ENCODE measurements at places on chromosomes 1 and 21. TPM values are rescaled to one million over a fixed set of nuclear protein-coding genes. Genes with fewer than 3 reads are reported as not detected.

Gene G0S2
- 1,987 TPM for total RNA-seq

Gene ASCL5
- total RNA-seq = not detected

Gene FMN2
- not detected for total RNA-seq

Gene NHLH2
- not detected for total RNA-seq

Gene ZNF692
- 5.6 TPM for total RNA-seq

Gene SRGAP2C
- total RNA-seq = 10.6 TPM

Gene TRABD2B
- not detected for total RNA-seq

Gene KCNJ9
- not detected for total RNA-seq

Gene AMY2A
- total RNA-seq = not detected

Gene TMEM81
- 0.63 TPM for total RNA-seq

Gene SCYL3
- total RNA-seq = 4.1 TPM

Gene ATF3
- 53.6 TPM for total RNA-seq

Gene GNG4
- 0.10 TPM for total RNA-seq

Gene C1orf105
- not detected for total RNA-seq

Gene UBQLN4
- 7.1 TPM for total RNA-seq

Gene USP25
- total RNA-seq = 62.7 TPM

Gene LCE2B
- not detected for total RNA-seq
